ENCODE measurements at places on chromosomes 2 and 18.
A peak's percentile ranks its signal among the peaks of the same experiment; 100 is the strongest.

- ATAC-seq, result no peak
Observed at GRCh38 chr2:46978723-46979122, 63.1 kb upstream of the MCFD2 start.

DNA sequence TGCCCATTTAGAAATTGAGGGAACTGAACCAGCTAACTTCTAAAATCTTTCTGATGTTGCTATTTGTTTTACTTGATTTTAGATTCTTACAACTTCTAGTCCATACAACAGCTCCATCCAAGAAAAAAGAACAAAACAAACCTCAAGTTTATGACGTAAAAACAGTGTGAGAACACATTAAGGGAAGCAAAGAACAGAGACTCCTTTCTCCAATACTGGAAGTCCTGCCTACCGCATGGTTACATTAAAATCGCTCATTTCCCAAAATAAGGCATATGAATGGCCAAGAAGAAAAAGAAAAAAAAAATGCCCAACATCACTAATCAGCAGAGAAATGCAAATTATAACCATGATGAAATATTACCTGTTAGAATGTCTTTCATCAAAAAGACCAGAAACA, 110.0 kb downstream of the TRIB2 start:
- ATAC-seq, result no peak

DNA sequence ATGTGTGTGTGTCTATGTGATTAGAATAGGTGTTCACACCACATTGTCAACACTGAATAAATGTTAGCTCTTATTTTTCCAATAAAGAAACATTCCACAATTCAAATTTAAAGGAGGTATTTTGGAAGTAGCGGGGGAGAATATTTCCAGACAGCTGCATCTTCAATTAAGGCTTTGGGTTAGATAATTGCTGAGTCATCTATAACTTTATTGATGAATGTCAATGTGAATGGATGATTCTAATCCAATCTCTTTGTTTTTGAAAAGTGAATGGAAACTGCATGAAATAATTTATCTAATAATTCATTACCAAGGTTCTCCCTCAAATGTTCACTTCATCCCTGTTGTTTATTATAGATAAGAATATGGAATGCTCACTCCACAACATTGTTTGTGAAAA, 625.2 kb downstream of the IRS1 start:
- no peak for ATAC-seq

GRCh38 chr2:155356250-155356649, 657.8 kb downstream of the KCNJ3 start:
- no peak for ATAC-seq

DNA sequence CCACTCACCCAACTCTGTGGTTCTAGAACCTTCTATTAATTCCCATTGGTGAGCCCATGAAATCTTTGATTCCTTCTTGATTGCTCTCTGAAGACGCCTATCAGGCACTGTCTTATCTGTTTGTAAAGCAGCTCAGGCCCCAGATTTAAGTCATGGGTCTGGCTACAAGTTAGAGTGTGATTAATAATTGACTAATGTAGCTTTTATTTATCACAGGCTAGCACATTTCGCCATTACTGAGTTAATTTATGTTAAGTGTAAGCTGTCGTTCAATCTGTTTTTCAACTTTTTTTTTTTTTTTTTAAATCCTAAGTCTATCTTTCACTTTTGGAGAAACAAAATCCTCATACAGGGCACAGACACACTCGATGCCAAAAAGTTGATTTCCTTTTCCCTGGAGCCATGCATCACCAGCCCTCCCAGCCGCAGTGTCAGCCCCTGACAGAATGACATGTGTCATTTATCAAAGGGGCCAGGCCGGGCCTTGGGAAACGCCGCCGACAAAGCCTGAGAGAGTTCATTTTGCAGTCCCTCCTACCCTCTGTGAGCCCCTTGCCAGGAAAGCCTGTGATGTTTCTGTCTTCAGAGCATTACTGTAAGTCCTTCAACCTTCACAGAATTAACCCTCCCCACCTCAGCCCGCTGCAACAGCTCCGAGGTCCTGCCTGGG, 15.8 kb downstream of the TSHZ1 start:
- ATAC-seq, result no peak

DNA sequence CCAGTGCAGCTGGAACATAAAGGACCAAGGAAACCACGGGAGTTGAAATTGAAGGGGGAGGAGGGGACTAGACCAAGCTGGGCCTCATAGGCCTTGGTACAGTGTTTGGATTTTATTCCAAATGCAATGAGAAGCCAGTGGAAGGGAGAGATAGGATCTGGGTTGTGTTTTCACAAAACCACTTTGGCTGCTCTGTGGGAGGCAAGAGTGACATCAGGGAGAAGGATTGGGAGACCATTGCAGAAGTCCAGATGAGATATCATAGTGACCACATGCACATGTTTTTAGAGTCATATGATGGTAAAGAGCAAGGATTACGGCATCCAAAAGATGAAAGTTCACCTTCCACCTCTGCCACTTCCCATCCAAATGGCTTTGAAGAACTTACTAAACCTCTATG, 210.2 kb downstream of the PAX3 start:
- no peak for ATAC-seq

DNA sequence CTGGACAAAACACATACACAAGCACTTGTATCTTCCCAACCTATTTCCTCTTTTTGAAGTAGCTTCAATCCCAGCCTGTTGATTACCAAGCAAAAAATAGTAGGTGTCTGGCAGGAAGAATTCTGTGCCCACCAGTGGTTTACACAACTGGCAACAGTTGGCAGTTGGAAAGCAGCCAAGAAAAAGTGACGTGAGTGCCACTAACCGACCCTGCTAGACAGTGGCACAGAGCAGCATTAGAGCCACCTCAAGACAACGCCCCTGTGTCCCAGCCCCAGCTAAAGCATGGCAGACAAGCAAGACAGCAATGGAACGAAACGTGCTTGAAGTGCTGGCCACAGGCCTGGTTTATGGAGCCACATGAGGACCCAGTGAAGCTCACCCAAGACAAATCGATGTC, 379.6 kb downstream of the FBXO15 start:
- no peak for ATAC-seq

DNA sequence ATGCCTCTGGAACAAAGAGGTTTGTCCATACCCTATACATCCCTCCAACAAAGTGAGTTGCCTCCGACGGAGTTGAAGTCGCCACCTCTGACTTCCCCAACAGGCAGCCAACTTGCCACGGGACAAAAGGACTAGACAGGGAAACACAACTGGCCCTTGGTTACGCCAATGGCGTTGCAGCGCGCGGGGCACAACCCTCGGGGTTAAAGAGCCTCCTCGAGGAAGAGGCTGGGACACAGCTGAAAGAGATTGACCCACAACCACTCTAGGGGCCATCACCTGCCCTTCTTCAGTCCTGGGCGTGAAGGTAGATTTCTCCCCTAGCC, 545 bp downstream of the GTF3C2 start:
- peak; percentile 9 for ATAC-seq

DNA sequence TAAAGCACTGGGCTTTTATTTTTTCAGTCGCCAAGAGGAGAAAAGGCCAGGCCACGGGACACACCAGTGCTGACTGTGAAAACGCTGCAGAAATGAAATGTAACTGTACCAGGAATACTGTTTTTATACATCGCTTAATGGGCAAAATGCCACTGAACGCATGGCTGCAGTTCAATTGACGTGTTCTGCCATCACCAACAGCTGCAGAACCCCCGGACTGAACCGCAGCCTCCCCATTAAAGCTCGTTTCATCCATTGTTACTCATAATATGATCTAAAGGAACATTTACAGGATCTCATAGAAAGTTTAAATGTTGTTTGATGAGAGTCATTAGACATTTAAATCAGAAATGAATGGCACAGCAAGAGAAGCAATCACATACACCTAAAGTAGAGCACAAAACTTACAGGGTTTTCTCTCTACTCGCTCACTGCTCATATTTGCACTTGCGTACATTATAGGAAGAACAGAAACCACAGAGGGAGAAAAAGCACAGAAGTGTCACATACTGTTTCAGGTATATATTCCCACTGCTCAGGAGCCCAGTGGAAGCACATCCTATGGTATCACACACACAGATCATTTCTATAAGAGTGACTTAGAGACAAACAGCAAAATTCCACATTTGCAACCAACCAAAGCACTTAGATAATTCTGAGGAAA, 35.3 kb downstream of the TCF4 start:
- no peak for ATAC-seq

DNA sequence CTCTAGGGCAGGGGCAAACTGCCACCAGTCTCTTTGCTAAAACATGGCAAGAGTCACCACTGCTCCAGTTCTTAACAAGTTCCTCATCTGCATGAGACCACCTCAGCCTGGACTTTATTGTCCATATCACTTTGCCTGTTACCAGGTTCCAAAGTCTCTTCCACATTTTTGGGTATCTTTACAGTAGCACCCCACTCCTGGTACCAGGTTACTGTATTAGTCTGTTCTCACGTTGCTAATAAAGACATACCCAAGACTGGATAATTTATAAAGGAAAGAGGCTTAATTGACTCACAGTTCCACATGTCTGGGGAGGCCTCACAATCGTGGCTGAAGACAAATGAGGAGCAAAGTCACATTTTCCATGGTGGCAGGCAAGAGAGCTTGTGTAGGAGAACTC, 5.5 kb upstream of the DPP4 start:
- ATAC-seq, result no peak

- ATAC-seq, result no peak
Observed at GRCh38 chr18:1993866-1994265, 577.4 kb downstream of the METTL4 start.

DNA sequence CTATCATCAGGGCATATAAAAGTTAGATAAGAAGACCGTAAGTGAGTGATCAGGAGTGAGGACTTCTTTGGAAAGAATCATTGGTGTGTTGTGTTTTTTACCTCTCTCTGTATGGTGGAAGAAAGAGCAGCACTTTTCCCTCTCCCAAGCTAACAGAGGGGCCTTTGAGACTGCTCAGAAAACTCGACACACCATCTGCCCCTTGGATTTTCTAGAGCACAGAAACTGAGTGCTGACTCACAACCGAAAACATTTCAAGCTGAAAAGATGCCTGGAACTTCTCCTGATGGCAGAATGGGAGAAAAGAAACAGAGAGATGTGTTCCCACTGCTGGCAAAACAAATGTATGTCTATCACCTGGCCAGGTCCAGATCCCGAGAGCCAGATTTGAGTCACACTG, 156.6 kb downstream of the DNAH7 start:
- ATAC-seq, result no peak

DNA sequence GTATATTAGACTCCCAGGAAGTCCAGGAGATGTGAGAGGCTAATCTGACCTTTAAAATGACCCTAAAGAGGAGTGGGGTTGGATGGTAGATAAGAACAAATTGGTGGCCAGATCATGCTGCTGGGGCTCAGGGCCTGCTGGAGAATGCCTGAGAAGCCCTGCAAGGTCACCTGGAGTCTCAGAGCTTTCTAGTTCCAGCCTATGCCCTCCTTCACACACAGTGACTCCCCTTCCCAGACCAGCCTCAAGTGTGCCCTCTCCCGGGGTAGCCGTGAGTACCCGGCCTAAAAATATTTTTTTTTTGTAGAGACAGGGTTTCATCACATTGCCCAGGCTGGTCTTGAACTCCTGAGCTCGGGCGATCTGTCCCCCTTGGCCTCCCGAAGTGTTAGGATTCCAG, 44.2 kb upstream of the FZD5 start:
- no peak for ATAC-seq

DNA sequence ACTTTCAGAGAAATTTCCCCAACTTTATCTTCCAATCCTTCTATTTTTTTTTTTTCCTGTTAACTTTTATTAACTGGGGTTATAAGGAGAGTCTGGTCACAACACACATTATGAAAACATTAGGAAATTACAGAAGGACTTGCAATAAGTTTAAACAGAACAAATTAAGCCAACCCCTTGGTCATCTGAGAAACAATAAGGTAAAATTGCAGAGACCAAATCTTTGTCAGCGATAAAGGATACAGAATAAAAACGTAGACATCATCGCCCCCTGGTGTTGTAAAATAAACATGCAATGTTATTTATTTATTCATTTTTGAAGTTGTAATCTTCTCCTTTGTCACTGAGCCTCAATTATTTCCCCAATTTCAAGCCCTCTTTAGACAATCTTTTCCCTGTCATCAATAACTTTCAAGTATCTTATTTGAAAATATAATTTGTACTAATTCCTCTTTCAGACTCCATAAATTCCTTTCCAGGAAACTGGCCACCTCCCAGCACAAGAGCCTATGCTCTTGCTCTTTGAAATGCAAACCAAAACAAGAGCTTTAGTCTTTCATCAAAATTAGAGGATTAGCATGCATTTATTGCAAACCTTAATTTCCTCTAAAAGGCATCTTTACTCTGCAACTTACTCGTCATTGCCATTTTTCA, 19.5 kb downstream of the G6PC2 start:
- no peak for ATAC-seq

DNA sequence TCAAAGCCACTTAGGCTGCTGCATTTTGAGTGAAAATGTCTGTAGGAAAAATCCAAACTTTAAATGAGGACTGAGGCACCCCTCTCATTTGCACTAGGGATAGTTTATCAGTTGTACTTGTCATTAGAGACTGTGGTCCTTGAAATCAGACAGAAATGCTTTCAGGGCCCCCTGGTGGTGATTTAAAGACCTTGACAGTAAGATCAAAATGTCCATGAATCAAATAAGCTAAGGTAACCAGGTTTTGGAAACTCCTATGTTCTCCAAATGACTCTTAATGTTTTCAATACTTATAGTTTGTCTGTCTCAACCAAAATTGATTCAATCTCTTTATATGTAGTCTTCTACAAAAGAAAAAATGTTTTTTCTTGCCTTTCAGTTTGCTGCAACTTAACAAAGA, 28.8 kb upstream of the DDX18 start:
- ATAC-seq, result no peak

DNA sequence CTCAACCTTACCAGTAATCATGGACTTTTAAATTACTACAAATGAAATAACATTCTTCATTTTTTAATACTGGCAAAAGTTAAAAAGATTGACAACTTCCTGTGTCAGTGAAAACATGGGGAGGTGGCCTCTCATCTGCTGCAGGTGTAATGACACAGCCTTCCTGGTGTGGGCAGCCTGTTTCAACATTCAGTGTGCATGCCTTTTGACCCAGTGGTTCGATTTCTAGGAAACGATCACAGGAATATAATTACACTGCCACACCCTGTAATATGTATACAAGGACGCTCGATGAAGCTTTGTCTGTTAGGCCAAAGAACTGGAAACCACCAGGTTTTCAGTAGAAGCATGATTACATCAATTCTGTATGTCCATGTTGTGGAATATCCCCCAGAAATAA, 68.7 kb downstream of the MTHFD2 start:
- ATAC-seq, result no peak

GRCh38 chr2:240635121-240635997, 10.1 kb downstream of the GPR35 start:
- no peak for ATAC-seq

DNA sequence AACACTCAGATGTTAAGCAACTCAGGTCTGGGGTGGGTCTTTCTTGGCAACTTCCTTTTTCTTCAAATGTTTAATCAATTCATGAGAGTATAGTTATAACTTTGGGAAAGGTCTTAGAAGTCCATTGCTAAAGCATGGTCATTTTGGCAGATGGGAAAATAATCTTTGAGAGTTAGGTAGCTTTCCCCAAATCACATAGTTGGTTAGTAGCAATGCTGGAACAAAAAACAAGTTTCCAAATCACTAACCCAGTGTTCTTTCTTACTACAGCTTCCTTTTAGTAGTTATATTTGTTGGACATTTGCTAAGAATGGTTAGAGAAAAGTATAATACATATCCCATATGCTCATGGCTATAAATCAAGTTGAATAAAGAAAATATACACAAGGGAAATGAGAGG, 185.2 kb upstream of the SLC14A2 start:
- no peak for ATAC-seq

GRCh38 chr18:22182884-22183697, 13.7 kb downstream of the GATA6 start:
- ATAC-seq, result no peak

Data from gastroesophageal sphincter (tissue), 4 donors.